ENCODE measurements at places on chromosomes 12 and 14.
A peak's percentile ranks its signal among the peaks of the same experiment; 100 is the strongest.

GRCh38 chr12:52195065-52195730 is 3.4 kb upstream of the KRT80 start:
- no peak for DNase-seq

GRCh38 chr14:77752266-77752665 is 8.7 kb downstream of the SNW1 start:
- DNase-seq = no peak

- DNase-seq = no peak
Measured at GRCh38 chr12:90360300-90360699, 594.7 kb downstream of the CCER1 start.

- no peak for DNase-seq
Measured at GRCh38 chr14:51341338-51341737, 101.3 kb downstream of the TMX1 start.

GRCh38 chr14:88424573-88424972 is 39.1 kb downstream of the SPATA7 start:
- no peak for DNase-seq

DNA sequence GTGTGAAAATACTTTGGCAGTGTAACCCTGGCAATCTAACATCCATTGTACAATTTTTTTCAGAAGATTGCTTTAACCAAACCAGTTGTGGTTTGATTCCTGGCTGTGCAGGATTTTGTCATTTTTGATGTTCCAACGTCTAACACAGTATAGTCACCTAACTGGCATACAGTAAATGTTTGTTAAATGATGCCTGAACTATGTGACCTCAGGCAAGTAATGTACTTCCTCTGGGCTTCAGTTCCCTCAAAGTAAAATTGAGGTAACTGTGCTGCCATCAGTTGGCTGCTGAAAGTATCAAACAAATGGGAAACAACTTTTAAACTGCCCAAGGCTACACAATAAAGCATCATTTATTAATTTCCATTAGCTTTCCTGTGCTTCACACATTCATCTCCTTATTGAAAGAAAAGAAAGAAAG is 4.3 kb downstream of the TM7SF3 start:
- no peak for DNase-seq

DNA sequence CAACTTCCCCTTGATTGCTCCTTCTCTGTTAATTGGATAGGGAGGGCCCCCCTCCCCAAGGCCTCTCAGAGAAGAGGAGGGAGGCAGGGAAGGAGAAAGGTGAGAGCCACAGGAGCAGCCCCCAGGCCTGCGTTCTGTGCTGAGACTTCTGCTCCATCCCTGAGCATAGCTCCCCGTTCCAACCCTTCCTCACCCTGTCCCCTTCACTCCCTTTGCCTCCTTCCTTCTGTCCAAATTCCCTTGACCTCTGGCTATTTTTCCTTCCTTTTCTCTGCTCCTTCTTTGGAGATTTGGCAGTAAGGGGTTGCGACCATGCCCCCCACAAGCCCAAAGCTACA is 788 bp upstream of the ASIC1 start:
- no peak for DNase-seq

GRCh38 chr14:24837280-24838046 is 203.5 kb upstream of the GZMB start:
- no peak for DNase-seq

GRCh38 chr12:120140603-120141002 is 24.1 kb upstream of the RAB35 start:
- DNase-seq = no peak

GRCh38 chr12:46351886-46352650 is 20.5 kb downstream of the SLC38A2 start:
- DNase-seq = no peak

- DNase-seq = no peak
Measured at GRCh38 chr14:74577247-74577947, 34.6 kb downstream of the LTBP2 start.

- no peak for DNase-seq
Measured at GRCh38 chr14:105862581-105863239, 336.3 kb downstream of the TMEM121 start.

GRCh38 chr12:64219145-64219544 is 3.0 kb downstream of the KICS2 start:
- DNase-seq = no peak

DNA sequence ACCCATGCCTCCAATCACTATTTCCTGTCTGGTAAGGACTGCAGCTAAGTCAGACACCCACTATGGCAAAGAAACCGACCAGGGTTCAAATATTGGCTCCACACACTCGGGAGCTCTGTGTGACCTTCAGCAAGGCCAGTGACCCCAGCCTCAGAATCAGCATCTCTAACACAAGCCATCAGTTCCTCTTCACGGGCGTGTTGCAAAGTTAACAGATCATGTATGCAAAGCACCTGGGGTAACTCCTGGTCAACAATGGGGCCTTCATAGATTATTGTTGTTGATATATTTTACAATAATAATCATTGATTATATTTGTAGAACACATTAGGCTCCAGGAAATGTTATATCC is 6.2 kb upstream of the FAM222A start:
- no peak for DNase-seq

GRCh38 chr12:2645460-2645859 is 149.3 kb upstream of the FKBP4 start:
- DNase-seq = no peak

DNA sequence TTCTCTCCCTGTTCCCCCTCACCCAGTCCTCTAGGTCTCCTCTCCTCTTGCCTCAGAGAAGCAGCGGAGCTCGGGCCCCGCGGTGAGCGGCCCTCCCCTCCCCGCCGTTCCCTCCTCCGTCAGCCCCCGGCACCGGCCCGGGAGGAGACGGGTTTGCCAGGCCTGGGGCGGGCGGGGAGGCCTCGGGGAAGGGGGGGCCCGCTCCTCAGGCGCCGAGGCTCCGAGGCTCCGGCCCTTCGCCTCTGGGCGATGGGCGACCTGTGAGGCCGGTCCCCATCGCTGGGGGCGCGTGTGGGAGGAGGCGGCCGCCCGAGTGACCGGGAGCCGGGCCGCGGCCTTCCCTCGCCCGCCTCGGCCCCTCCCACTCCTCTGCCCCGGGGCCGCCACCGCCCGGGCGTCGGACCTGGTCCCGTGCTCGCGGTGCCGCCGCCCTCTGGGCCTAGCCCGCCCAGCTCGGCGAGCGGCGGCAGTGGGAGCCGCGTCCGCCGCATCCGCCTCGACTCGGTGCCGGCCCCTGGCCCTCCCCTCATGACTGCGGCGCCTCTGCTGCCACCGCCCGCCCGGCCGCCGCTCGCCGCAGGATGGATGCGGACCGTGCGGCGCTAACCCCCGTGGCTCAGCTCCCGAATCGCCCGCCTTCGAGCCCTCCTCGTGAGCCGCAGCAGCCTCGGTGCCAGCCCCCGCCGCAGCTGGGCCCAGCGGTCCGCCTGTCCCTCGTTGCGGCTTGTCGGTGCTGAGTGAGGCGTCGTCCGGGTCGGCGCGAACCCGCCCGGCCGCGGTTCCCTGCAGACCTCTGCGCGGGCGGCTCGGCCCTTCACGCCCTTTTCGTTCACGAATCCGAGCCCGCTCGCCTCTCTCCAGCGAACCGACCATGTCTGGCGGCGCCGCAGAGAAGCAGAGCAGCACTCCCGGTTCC is 574 bp downstream of the WNK1 start:
- DNase-seq = peak; percentile 21

DNA sequence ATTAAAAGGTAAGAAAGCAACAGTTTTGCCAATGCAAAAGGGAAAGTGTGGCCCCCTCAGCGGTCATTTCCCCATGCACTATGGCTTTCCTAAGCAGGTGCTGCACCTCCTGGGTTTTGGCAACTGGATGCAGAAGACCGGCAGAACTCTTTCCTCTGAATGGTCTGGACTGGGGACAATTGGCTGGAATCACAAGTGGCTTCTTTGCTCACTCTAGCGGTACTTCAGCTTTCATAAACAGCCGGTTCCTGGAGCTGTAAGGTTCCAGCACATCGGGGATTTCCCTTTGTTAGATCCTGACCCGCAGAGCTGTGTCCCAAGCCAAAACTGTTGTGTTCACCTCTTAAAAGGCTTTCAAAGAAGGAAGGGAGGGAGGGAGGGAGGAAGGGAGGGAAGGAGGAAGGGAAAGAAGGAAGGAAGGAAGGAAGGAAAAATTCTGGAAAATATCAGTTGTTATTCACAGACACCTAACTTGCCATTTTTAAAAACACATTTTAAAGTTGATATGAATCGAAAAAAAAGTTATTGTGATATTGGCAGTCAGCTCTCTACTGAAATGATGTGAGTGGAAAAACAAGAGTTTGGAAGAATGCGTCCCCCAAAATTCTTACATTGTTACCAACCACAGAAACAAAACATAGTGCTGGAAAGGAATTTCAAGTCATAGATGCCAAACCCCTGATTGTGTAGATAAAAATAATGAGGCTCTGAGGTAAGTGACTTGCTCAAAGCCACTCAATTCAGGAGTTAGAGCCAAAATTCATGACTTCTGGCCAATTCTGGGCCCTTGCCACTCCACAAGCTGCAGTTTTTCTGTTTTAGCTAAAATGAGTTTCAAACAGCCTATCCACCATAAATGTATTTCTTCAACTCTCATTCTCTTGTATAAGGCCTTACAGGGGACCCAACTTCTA is 220.6 kb upstream of the HMGA2 start:
- DNase-seq = no peak

- no peak for DNase-seq
Measured at GRCh38 chr14:91399868-91400640, 17.6 kb downstream of the CCDC88C start.

DNA sequence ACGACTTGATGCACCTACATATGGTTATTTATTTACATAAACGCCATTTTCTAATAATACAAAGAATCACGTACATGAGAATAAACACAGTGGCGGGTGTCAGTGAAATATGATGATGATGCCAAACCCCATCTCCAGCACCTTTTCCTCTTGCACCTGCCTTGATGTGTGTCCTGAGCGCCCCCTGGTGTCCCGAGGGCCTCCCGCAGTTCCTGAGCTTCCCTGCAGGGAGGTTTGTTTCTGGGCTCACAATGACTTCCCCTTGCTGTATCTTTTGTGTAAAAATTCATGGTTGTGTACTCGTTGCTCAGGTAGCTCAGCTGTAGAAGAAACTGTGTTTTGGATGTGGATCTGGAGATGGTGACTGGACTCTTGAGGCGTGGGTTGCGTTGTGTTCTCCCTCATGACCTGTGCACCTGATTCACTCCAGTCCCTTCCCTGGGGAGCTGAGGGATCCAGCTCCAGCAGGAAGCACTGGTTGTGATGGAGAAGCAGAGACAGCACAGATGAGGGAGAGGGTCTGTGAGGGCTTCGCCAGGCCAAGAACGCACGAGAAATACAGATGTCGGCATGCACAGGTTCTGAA is 1037.8 kb downstream of the TMEM121 start:
- peak; percentile 28 for DNase-seq

- DNase-seq = no peak
Measured at GRCh38 chr14:67852926-67853604, 33.5 kb downstream of the RAD51B start.

GRCh38 chr14:50311337-50311971 is 575 bp downstream of the L2HGDH start:
- DNase-seq = no peak

DNA sequence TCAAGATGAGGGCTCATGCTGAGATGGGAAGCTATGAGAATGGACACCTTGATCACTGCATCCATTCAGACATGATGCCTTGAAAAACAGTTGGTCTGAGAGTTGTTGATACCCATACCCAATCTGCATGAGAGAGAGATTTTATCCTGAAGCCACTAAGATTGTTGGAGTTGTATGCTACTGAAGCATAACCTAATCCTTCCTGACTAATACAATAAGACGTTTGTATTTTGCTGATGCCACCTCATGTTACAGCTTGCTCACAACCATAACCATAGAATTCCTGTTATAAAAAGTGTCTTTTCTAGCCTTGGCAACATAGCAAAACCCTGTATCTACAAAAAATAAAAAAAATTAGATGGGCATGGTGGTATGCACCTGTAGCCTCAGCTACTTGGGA is 12.7 kb upstream of the SERPINA1 start:
- no peak for DNase-seq

GRCh38 chr12:98456576-98457573 is 58.5 kb upstream of the TMPO start:
- DNase-seq = peak; percentile 8

DNA sequence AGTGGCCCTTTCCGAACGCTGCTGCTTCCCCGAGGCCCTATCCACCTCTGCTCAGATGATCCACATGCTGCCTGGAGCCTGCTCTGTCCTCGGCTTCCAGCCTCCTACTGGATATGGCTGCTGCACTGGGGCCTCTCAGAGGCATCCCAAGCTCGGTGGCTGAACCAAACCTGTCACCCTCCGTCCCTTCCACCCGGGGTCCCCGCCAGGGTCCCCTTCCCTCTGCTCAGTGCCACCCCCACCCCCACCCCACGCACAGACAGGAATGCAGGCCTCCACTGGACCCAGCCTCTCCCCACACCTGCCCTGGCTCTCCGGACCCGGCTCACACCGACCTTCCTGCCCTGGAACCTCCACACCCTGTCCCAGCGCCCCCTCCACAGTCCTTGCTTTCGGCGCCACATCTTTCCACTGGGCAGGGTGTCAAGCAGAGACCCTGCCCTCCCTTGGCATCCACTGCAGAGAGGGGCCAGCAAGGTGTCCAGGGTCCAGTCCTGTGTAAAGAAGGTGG is 6.1 kb downstream of the CEP170B start:
- no peak for DNase-seq

DNA sequence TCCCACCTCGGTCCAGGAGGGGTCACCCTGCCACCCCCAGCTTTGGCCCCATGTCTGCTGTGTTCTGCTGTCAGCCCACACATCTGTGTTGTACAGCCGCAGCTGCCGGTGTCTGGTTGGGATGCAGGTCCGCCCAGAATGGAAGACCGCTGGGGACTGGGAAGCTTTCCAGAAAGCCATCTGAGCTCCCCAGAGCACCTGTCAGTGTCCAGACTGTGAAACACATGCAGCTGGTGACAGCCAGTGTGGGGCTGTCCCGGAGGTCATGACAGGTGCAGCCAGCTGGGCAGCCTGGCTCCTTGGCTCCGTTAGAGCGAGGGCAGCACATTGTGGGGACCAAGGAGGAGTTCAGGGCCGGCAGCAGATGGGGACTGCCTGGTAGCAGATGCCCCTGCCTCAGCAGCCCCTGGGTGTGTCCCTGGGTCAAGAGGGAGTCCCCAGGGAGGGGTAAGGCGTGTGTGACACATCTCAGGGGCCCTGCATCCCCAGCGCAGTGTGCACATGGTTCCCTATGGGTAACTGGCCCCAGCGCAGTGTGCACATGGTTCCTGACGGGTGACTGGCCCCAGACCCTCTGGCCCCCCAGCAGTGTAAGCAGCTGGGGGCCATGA is 16.4 kb downstream of the CEP170B start:
- DNase-seq = no peak

GRCh38 chr14:75013290-75013689 is 10.6 kb downstream of the EIF2B2 start:
- no peak for DNase-seq

GRCh38 chr12:57896434-57897201 is 44.7 kb upstream of the ATP23 start:
- no peak for DNase-seq

GRCh38 chr14:85702997-85703396 is 173.1 kb downstream of the FLRT2 start:
- no peak for DNase-seq

DNA sequence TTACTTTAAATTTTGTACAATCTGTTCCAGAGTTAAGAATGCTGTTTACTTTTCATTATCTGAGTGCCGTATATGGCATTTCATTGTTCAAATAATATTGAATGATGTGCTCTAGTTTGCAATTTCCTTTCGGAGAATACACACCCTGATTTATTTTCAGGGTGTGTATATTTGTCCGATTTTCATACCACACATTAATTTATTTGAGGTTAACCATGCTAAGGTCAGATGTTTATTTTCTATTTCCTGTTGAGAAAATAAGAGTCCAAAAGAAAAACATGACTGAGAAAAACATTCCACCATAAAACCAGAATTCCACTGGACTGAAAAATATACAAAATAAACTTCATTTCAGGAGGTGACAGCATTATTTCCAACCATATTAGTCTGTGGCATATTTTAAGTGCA is 64.2 kb upstream of the OVCH1 start:
- DNase-seq = no peak

- no peak for DNase-seq
Measured at GRCh38 chr12:57592551-57593165, 1.7 kb downstream of the PIP4K2C start.

All from stimulated activated CD8-positive, alpha-beta memory T cell treated with anti-CD3 and anti-CD28 coated beads, Interleukin-12 subunit alpha, Interleukin-12 subunit beta, amount 100 ng/mL, for 4 hours (primary cell).